ENCODE measurements at places on chromosomes 16 and 17.
A peak's percentile ranks its signal among the peaks of the same experiment; 100 is the strongest.

- DNase-seq, result no peak
Observed at GRCh38 chr16:75927810-75928209, 201.5 kb upstream of the CPHXL start.

GRCh38 chr17:28484296-28484695, 10.9 kb downstream of the SLC13A2 start:
- peak; percentile 86 for DNase-seq

DNA sequence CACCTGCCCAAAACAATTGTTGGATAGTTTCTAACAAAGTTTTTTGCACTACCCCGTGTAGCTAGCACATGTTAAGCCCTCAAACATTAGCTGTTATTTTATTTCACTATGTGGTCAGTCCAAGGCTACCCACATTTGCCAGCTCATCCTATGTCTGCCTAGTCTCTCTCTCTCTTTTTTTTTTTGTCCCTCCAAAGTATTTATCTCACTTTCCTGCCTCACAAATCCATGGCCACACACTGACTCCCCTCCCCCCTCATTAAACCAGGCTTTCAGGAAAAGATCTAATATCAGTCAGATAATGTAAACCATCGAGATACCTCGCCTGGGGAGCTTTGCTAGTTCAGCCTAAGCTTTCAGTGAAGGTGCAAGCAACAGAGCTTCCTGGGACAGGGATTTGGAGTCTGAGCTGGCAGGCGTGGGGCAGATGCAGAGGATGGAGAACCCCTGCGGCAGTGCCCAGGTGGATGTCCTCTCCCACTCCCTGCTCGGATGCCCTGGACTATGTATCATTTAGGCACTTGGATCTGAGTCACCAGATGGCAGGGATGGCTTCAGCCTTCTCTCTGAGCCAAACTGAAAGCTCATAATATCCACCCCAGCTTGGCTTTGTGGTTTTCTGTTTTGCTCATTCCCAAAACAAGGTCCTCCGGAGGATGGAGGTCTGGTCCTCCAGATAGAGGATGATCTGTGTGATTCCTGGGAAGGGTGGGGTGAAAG, 73.7 kb upstream of the FOXF1 start:
- no peak for DNase-seq

DNA sequence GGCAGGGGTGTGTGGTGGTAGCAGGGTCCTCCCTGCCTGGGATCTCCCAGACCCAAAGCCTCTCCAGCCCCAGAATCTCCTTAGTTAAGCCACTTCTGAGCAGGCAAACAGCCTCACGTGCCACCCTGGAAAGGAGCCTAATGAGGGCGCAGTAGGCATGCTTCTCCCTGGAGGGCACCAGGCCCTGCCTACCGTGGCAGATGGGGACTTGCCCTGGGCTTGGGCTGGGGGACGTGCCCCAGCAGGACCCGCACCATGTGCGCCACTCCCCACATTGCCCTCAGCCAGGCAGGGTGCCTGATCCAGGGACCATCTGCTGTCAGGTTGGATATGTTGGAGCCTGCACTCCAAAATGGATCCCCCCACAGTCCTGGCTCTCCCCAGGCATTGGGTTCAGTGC, 14.2 kb downstream of the FAM83G start:
- no peak for DNase-seq

GRCh38 chr16:48053418-48053745, 102.4 kb downstream of the ABCC12 start:
- no peak for DNase-seq

DNA sequence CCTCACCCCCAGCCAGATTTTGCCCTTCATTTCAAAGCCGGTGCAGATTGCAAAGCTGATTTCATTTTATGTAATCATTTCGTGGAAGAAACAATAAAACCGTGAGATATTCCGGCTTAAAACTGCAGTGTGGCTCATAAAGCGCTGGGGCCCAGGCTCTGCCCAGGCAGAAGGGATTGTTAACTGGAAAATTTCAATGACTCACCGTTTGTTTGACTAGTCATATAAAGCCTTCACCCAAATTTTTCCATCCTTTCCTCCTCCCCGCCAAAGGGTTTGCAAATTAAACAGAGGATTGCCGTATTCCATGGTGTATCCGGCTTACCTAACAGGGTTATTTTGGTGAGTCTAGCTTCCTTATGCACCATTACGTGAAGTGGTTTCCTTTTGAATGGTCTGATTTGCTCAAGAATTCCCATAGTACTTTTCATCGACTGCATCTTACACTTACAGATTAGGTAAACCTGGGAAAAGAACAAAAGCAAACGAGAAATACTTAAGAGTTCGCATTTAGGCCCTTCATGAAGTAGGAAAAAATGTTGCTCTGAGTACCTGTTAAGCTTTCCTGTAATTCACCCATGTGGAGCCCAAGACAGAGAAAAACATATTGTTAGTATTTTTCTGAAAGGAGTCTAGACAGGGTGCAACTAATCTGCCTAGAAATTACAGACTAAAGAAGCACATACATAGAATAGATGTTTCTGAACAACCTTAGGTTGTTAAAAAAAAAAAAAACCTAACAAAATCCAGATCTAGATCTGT, 949 bp upstream of the GSPT1 start:
- no peak for DNase-seq

- DNase-seq, result no peak
Observed at GRCh38 chr16:31127182-31127581, 8.3 kb downstream of the PRSS8 start.

GRCh38 chr16:16092925-16093627, 130.2 kb downstream of the ABCC6 start:
- no peak for DNase-seq

DNA sequence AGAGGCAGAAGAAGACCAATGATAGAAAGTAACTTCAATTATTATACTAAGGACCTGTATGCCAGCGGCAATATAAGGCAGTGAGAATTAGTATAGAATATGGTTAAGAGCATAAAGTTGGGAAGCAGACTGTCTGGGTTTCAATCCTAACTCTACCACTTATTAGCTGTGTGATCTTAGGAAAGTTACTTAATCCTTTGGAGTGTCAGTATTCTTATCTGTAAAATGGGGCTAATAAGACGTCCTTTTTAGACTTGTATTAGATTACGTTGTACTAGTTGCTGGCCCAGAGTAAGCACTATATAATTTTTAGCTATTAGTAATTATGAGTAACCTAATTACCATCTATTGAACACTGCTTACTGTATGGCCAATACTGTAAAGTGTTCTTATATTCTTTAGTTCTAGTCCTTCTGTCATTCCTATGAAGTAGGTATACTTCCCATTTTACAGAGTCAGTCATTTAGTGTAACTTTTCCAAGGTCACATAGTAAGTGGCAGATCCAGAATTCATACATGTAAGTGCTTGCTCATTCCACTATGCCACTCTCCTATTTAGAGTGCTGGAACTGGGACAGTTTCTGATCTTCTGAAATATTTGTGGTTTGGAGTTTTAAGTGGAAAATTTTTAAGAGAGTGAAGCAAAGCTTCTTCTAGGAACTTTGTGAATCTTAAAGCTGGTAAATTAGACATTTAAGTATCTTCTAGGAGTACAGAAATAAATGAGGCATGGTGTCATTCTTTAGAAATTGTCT, 22.5 kb downstream of the HEATR9 start:
- DNase-seq, result no peak

- DNase-seq, result no peak
Observed at GRCh38 chr16:55037046-55037445, 106.4 kb downstream of the IRX5 start.

GRCh38 chr17:32266051-32266388, 388 bp downstream of the RHBDL3 start:
- no peak for DNase-seq

GRCh38 chr16:31484491-31485171, 1.7 kb downstream of the SLC5A2 start:
- no peak for DNase-seq

- no peak for DNase-seq
Observed at GRCh38 chr16:1633310-1633709, 21.1 kb downstream of the CRAMP1 start.

DNA sequence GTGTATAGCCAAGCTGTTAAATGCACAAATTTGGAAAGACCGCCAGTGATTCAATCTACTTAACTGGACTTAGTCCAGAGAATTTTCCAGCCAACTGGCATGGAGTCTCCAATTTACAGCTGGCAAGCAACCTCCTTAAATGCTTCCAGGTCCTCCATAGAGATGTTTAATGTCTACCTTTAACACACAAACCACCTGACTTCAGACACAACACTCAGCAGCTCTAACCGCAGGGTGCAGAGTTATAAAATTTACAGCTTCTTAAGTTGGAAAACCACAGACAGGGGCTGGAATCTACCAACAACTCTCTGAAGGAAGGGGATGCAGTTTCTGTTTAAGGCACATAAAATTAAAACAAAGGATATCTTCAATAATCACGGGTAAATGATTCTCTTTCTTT, 106.9 kb downstream of the SYCE1L start:
- DNase-seq, result no peak

- DNase-seq, result peak; percentile 61
Observed at GRCh38 chr17:63282455-63282854, 163.7 kb downstream of the CYB561 start.

GRCh38 chr16:58458606-58459343, 41.2 kb upstream of the NDRG4 start:
- DNase-seq, result no peak

DNA sequence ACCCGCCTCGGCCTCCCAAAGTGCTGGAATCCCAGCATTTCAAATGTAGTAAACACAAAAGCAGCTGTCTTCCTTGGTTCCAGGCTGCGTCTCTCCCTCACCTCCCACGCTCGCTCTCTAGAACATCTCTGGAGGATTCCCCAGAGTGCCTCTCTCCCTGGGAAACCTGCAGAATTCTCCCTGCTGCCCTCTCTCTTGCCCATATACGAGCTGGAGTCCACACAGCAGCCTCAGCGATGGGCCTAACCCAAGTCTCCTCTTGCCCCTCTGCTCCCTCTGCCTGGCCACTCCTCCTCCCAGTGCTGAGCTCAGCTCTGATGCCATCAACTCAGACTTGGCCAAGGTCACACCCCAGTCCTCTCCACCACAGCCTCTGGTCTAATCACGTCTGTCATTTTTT, 10.6 kb downstream of the GPRC5B start:
- DNase-seq, result no peak

DNA sequence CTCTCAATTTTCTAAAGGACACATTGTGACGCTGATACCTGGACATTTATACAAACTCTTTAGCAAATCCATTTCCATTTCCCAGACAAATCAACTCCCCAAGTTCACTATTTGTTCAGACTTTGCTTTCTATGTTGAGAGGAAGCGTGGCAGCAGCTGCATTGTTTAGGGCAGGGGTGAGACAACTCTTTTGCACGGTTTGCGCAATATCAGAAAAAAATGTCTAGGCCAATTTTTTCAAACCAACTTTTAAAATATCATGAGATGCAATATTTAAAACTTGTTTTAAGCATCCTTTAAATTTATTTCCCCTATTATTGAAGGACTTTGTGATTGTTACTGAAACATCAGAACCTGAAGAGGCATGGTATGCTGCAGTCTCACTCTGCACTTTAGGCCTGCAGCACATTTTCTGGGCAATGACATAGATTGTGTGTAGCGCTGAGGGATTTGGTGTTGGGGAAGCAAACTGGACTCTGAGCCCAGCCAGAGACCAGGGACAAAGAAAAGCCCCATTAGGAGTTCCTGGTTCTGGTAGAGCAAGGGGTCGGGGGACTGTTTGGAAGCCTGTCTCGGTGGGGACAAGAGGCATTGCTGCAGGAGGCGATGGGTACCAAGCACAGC, 6.4 kb upstream of the CCDC182 start:
- DNase-seq, result peak; percentile 77

GRCh38 chr16:19842426-19843157, 42.1 kb downstream of the GPRC5B start:
- DNase-seq, result no peak

GRCh38 chr16:66979011-66979717, 9.2 kb upstream of the CES4A start:
- DNase-seq, result no peak

DNA sequence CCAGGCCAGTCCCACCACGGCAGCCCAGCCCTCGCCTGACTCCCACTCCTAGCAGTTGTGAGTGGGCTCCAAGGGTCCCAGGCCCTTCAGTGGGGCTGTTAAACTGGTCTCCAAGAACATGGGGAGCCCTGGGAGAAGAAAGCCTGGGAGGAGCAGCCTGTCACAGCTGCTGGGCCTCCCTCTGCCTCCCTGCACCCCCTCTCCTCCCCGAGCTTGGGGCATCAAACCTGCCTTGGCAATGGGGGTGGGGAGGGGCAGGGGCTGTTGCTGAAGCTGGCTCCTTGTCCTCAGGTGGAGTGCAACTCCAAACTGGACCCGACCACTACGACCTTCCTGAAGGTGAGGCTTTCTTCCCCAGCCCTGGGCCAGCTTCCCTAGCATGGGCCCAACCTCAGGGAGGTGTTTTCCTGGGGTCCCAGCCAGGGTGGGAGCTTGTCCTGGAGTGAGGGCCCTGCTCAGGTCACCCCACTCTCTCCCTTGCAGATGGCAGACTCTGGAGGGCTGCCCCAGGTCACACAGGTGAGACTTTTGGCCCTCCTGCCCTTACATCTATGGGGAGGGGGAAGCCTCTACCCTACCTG, 6.6 kb upstream of the SETD6 start:
- no peak for DNase-seq

GRCh38 chr16:27708651-27709050, 158.7 kb downstream of the KATNIP start:
- DNase-seq, result no peak

DNA sequence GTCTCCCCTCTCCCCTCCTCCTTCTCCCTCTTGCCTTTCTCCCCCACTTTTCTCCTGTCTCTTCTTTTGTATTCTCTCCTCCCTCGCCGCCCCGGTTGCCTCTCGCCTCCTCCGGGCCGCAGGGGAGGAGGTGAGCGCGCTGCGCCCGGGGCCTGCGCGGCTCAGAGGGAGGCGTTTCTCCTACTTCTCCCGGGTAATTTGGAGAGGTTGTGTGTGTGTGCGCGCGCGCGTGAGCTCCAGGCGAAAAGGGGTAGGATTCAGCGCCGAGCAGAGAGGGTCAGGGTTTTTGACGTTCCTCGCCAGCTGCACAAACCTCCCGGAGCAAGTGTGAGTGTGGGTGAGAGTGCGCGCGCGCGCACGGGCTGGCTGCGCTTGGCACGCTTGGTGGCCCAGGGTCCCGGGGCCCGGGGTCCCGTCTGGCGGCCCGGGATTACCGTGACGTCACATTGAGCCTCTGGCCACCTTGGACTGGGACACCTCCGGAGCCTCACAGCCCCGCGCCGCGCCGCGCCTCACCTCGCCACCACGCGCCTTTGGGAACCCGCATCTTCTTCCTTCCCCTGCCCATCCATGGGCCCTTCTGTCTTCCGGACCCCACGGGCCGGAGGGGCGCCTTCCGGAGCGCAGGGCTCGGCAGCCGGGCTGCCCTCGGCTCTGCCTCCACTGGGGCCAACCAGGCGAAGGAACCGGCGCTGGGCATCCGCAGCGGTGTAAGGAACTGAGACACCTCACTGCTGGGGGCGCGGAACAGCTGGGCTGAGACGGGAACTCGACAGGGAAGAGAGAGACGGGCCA, 479 bp downstream of the IRX6 start:
- DNase-seq, result no peak

DNA sequence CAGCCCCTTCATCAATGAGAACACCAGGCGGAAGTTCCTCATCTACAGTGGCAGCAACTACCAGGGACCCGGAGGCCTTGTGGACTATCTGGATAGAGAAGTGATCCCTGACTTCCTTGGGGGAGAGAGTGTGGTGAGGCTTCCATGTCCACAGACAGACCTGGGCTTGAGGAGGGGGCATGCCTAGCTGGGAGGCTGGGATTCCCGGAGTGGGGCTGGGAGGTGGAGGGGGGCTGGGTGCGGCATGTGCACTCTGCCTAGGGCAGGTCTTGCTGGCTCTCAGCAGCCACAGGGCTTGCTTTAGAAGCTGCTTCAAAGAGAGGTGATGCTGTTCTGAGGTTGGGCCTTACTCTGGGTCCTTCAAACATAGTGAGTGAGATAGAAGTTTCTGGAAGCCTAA, 27.8 kb downstream of the NAGPA start:
- peak; percentile 50 for DNase-seq
